SJSA1 (cell line): ENCODE measurements at places on chromosomes 5 and 9. TPM values are rescaled to one million over a fixed set of nuclear protein-coding genes. Genes with fewer than 3 reads are reported as not detected.

GRCh38 chr9:101543098-101543735 lies 9.6 kb downstream of the RNF20 start:
- H3K4me3 ChIP-seq = no peak overlapping the region
- no peaks in the 10 kb centered on the region for H3K4me1 ChIP-seq
- H3K36me3 ChIP-seq = peaks cover 87% of the 10 kb centered on the region
- DNase-seq = no peak
- H3K27ac ChIP-seq = no peak overlapping the region

GRCh38 chr9:84357275-84357674 lies 16.7 kb upstream of the SLC28A3 start:
- H3K4me3 ChIP-seq = no peak overlapping the region
- no peaks in the 10 kb centered on the region for H3K27me3 ChIP-seq
- H3K4me1 ChIP-seq = no peaks in the 10 kb centered on the region
- no peak overlapping the region for H3K27ac ChIP-seq

The C8G gene
- not detected in 2 replicates for total RNA-seq

DNA sequence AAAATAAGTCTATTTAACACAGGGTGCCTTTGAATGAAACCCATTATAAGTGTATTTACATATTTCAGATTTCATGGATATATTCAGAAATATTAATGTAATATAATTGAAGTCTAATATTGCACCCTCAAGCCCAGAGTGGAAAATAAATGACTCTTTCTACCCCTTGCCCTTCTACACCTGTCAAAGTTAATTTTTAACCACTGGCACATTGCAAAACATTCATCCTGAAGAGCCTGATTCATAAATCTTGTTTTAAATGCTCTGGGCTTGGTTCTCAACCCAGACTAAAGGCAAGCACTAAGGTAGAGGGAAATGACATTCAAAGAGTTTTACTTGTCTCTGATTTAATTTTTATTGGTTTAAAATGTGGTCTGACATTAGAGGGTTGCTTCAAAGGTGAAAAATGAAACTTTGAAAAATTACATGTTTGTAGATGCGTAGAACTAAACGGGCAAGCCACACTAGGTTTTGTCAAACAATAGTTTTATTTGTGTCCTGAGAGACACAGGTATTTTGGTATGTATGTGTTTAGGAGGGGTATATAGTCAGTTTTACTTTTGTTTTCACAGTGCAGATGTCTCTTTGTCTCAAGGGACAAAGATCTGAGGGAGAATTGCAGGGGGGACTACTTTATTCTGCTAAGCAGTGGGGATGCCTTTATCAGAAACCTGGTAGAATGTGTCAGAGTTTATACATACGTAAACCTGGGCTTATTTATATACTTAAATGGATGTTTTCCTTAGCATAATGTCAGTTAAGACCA lies 69.7 kb downstream of the PIK3R1 start:
- H3K4me3 ChIP-seq = no peak overlapping the region
- no peak overlapping the region for H3K27ac ChIP-seq
- no peak for DNase-seq
- peaks cover 36% of the 10 kb centered on the region for H3K36me3 ChIP-seq

- H3K36me3 ChIP-seq = no peaks in the 10 kb centered on the region
- H3K27ac ChIP-seq = no peak overlapping the region
- no peak overlapping the region for H3K4me3 ChIP-seq
- peaks cover 19% of the 10 kb centered on the region for H3K4me1 ChIP-seq
Observed at GRCh38 chr9:12817702-12818101, 42.9 kb downstream of the LURAP1L start.

DNA sequence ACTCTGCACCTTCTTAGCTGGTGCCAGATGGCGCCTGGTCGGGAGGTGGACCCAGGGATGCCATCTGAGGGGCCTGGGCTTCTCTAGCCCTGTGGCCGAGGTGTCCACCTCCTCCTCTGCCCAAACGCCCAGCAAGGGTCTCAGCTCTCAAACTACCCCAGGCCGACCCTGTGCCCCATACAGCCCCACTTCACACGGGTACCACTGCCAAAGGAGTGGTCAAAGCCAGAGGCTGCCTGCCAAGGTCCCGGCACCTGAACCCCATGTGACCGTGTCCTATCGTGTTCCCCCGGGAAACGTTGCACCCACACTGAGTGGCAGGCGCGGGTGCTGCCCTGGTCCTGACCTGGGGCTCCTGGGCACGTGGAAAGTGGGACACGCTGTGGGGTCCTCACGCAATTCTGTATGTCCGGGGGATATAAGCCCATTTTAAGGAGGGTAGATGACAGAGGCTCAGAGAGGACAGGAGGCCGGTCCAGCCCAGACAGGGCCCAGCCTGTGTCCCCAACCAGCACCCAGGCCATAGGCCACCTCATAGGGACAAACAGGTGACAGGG lies 1.9 kb downstream of the ENTPD8 start:
- H3K4me1 ChIP-seq = peaks cover 13% of the 10 kb centered on the region
- peaks cover 9% of the 10 kb centered on the region for H3K27me3 ChIP-seq
- no peak overlapping the region for H3K27ac ChIP-seq
- DNase-seq = no peak

DNA sequence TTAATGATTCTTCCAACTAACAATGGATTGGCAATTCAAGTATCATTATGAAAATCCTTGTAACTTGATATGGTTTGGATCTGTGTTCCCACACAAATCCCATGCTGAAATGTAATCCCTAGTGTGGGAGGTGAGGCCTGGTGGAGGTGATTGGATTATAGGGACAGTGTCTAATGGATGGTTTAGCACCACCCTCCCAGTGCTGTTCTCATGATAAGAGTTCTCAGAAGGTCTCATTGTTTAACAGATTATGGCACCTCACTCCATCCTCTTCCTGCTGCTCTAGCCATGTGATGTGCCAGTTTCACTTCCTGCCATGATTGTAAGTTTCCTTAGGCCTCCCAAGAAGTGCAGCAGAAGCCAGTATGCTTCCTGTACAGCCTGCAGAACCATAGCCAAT lies 1116.2 kb upstream of the EDIL3 start:
- no peaks in the 10 kb centered on the region for H3K36me3 ChIP-seq
- H3K4me1 ChIP-seq = no peaks in the 10 kb centered on the region

GRCh38 chr5:173835661-173836060 lies 52.5 kb upstream of the CPEB4 start:
- no peaks in the 10 kb centered on the region for H3K27me3 ChIP-seq
- no peak overlapping the region for H3K4me3 ChIP-seq
- no peak for DNase-seq
- H3K27ac ChIP-seq = no peak overlapping the region
- no peaks in the 10 kb centered on the region for H3K36me3 ChIP-seq

DNA sequence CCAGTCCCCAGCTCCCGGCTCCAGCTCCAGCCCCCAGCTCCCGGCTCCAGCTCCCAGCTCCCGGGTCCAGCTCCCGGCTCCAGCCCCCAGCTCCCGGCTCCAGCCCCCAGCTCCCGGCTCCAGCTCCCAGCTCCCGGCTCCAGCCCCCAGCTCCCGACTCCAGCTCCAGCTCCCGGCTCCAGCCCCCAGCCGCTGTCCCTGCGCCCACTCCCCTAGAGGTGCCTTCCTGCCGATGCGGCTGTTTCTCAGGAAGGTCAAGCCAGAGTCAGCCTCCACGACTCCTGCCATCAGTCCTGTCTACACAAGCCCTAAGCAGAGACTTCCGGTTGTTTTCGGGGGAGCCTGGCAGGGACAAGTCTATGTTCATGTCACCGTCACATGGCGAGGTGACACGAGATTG lies 74.8 kb downstream of the ZNF354C start:
- DNase-seq = no peak
- H3K4me3 ChIP-seq = no peak overlapping the region
- H3K27ac ChIP-seq = no peak overlapping the region
- H3K27me3 ChIP-seq = no peaks in the 10 kb centered on the region

- no peaks in the 10 kb centered on the region; the same call in 1 of the 2 replicates for H3K27me3 ChIP-seq
- DNase-seq = no peak
- H3K27ac ChIP-seq = no peak overlapping the region
- no peaks in the 10 kb centered on the region for H3K4me1 ChIP-seq
Observed at GRCh38 chr9:125878164-125878631, 131.0 kb downstream of the PBX3 start.

The LCN10 gene
- total RNA-seq = not detected in 2 replicates

The SLC1A3 gene
- 37.0 and 62.0 TPM in 2 replicates for total RNA-seq

DNA sequence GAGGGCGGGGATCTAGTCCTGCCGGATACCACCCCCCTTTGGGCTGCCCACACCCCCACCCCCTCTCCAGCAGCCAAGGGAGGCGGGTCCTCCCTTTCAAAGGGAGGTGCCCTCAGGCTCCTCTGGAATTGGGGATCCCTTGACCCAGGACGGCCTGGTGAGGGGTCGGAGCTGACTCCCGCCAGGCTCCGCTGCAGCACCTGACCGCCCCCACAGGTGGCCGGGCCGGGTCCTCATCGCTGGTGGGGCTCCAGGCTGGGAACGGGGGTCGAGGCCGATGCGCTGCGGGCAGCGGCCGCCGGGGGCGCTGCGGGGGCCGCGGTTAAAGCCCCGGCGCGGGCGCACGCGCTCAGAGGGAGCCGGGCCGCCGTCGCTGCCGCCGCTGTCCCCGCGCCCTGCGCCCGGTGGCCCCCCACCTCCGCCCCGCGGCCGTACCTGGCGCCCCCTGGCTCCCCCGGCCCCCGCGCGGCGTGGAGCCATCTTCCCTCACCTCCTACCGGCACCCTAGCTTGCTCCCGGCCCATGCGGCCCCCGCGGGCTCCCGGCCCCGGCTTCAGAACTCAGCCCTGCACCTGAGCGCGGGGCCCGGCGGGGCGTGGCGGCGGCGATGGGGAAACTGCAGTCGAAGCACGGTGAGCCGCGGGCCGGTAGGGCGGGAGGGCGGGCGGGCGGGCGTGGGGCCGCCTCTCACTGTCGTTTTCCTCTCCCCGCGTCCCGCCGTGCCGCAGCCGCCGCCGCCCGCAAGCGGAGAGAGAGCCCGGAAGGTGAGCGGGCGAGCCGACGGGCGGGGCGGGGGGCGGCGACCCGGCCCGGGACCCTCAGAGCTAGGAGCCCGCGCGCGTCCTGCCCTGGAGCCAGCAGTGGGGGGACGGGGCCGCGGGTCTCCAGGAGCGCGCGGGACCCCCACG lies at the start of gene NKD2:
Gene NKD2, plus strand, starts transcription at position 352 of the 908 bp plus-strand sequence. Its CDS starts 256 bp downstream, at position 608.
- no peak within 1 kb of the TSS for H3K4me3 ChIP-seq
- DNase-seq = peak; percentile 63
- no peak within 1 kb of the TSS for H3K27ac ChIP-seq
- peaks cover 23% of the 10 kb centered on the region for H3K4me1 ChIP-seq

The TMEM174 gene
- not detected in 2 replicates for total RNA-seq

The HMCN2 gene
- total RNA-seq = 1.2 and 1.9 TPM in 2 replicates

The TAF11L5 gene
- total RNA-seq = not detected in 2 replicates

DNA sequence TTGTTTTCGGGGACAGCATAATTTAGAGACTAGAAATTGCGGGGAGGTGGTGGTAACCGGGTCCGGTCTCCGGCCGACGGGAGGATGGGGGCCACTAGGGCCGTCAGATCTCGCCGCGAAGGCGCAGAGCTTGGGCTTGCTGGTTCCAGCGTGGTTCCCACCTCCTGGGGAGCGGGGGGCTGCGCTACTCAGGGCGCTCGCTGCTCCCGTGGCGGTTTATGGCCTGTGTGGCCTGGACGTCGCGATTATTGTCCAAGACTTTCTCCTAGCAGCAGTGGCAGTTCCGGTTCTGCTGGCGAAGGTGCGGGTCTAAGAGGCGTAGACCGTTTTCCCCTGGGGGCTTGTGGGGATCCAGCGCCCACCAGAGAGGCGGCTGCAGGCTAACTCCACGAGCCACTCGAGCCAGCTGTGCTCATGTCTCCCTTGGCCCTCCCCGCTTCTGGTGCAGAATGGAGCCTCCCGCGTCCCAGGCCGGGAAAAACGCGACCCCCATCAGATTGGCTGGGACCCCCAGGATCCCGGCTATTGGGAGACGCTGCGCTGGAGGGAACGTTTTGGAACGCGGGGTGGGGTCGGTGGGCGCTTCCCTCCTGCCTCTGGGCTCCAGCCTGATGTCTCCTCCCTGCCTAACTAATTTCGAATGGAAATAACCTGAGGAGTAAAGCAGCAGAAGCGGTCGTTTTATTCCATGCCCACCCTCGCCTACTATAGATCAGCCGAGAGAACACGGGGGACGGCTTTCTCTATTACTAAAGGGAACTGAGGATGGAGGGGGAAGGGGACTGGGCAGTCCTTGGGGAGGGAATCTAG lies 87.1 kb downstream of the ENTREP1 start:
- H3K27me3 ChIP-seq = no peaks in the 10 kb centered on the region
- H3K36me3 ChIP-seq = no peaks in the 10 kb centered on the region
- no peaks in the 10 kb centered on the region for H3K4me1 ChIP-seq

The RUFY1 gene
- 38.4 and 41.9 TPM in 2 replicates for total RNA-seq

The PFN3 gene
- total RNA-seq = not detected in 2 replicates

DNA sequence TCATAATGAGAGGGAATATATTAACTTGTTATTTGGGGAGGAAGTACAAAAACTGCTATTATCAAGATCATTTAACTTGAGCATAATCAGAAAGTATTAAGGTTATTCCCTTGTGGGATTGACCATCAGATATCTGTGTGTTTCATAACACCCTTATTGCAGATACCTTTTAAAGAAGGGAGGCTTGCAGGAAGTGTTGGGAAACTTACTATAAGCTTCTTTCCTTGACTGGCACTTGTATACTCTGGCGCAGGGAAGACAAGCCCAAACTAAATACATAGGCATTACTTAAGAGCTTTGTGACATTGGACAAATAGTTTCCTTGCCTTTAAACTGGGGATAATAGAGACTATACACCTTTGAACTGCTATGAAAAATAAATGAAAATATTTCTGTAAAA lies 50.9 kb downstream of the PIK3R1 start:
- no peak for DNase-seq
- H3K4me3 ChIP-seq = no peak overlapping the region
- H3K4me1 ChIP-seq = no peaks in the 10 kb centered on the region
- no peaks in the 10 kb centered on the region for H3K36me3 ChIP-seq

GRCh38 chr5:82150559-82150958 lies 127.6 kb downstream of the RPS23 start:
- H3K4me1 ChIP-seq = no peaks in the 10 kb centered on the region
- no peaks in the 10 kb centered on the region for H3K27me3 ChIP-seq
- no peak overlapping the region for H3K27ac ChIP-seq
- no peak for DNase-seq
- no peaks in the 10 kb centered on the region for H3K36me3 ChIP-seq

- H3K27me3 ChIP-seq = no peaks in the 10 kb centered on the region
- no peak for DNase-seq
- H3K36me3 ChIP-seq = no peaks in the 10 kb centered on the region
- no peaks in the 10 kb centered on the region for H3K4me1 ChIP-seq
- no peak overlapping the region for H3K4me3 ChIP-seq
- no peak overlapping the region for H3K27ac ChIP-seq
Observed at GRCh38 chr5:102532123-102532522, 33.3 kb upstream of the SLCO6A1 start.

DNA sequence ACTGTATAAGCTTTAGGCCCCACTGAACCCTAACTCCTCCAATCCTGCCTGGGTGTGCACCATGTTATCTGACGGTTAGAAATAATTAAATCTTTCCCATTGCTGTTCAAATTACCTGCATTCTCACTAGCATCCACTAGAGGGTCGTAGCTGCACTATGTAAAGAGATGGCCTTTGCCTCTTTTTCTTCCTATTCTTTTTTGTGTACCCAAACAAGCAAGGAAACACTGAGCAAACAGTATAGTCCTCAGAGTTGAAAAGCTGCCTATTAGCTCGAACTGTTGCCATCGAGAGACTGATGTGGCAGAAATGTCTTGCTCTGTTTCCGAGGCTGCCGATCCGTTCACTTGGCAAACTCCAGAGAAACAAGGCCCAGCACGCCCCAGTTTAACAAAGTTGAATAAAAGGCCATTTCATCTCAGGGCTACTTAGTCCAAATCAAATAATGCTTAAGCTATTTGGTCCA lies 163.8 kb upstream of the TRPM3 start:
- peak; percentile 37 for DNase-seq
- no peaks in the 10 kb centered on the region for H3K27me3 ChIP-seq
- no peaks in the 10 kb centered on the region for H3K4me1 ChIP-seq
- H3K4me3 ChIP-seq = no peak overlapping the region
- no peaks in the 10 kb centered on the region for H3K36me3 ChIP-seq
- H3K27ac ChIP-seq = no peak overlapping the region

- peaks cover 10% of the 10 kb centered on the region for H3K4me1 ChIP-seq
- H3K27me3 ChIP-seq = no peaks in the 10 kb centered on the region
- peaks cover 42% of the 10 kb centered on the region for H3K36me3 ChIP-seq
- peak overlapping the region; percentile 90 for H3K4me3 ChIP-seq
Observed at GRCh38 chr5:61334868-61335615, 3.0 kb downstream of the ZSWIM6 start.
